H1 (cell line): ENCODE measurements at places on chromosomes 2 and 18. TPM values are rescaled to one million over a fixed set of nuclear protein-coding genes. Genes with fewer than 3 reads are reported as not detected.

The UGT1A9 gene
- not detected in 2 replicates for total RNA-seq

DNA sequence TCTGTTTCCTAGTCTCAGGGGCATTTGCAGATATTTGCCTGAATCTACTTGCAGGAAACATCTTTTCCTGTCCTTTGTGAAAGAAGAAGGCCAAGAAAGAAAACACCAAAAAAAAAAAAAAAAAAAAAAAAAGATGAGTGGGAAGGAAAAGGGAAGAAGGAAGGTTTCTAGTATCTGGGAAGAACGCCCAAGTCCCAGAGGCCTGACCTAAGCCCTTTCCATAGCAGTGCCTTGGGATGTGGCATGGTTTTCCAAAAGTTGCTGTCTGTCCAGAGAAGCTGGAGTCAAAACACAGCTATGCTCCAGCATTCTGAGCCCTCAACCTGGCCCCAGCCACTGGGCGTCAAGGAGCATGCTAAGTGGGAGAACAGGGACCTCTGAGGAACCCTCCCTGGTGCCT is 123.5 kb downstream of the INHBB start:
- no peaks in the 10 kb centered on the region for H3K36me3 ChIP-seq
- H3K27me3 ChIP-seq = peaks cover 66% of the 10 kb centered on the region
- H3K27ac ChIP-seq = no peak overlapping the region
- H3K4me1 ChIP-seq = peaks cover 7% of the 10 kb centered on the region
- DNase-seq = no peak
- H3K4me3 ChIP-seq = no peak overlapping the region

The B3GNT7 gene
- 72.5 and 73.1 TPM in 2 replicates for total RNA-seq

The CFAP53 gene
- total RNA-seq = 0.30 and 0.34 TPM in 2 replicates

GRCh38 chr18:6784046-6784445 is 54.5 kb downstream of the ARHGAP28 start:
- no peaks in the 10 kb centered on the region for H3K27me3 ChIP-seq
- DNase-seq = no peak
- H3K27ac ChIP-seq = no peak overlapping the region
- H3K4me1 ChIP-seq = peaks cover 6% of the 10 kb centered on the region

The INPP5D gene
- 7.1 and 8.6 TPM in 2 replicates for total RNA-seq

GRCh38 chr2:198371921-198372543 is 567.6 kb downstream of the PLCL1 start:
- no peak overlapping the region for H3K4me3 ChIP-seq
- H3K36me3 ChIP-seq = no peaks in the 10 kb centered on the region
- H3K27me3 ChIP-seq = no peaks in the 10 kb centered on the region
- DNase-seq = no peak

- H3K4me1 ChIP-seq = no peaks in the 10 kb centered on the region
- H3K36me3 ChIP-seq = no peaks in the 10 kb centered on the region
- no peak overlapping the region for H3K27ac ChIP-seq
- H3K27me3 ChIP-seq = no peaks in the 10 kb centered on the region
- DNase-seq = no peak
Measured at GRCh38 chr2:64562148-64562784, 38.1 kb downstream of the AFTPH start.

The CDK15 gene
- not detected in 2 replicates for total RNA-seq

DNA sequence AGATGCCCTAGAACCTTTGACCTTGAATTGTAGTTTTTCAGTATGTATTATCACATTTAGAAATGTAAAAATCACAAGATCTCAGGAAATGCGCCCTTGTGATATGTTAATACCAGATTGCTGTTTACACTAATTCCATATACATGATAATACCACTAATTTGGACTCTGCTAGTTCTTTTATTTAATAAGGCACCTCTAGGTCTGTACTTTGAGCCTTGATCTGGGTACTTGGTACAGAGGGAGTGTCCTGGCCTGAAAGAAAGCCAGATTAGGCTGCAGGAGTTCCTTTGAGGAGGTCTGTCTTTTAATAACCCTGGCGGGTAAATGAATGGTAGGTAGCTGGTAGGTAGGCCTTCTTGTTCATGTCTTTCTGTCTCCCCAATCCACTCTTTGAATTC is 26.3 kb downstream of the PLEKHA3 start:
- no peak for DNase-seq
- no peak overlapping the region for H3K27ac ChIP-seq
- H3K27me3 ChIP-seq = no peaks in the 10 kb centered on the region
- H3K4me3 ChIP-seq = no peak overlapping the region
- H3K36me3 ChIP-seq = peaks cover 2% of the 10 kb centered on the region; the same call in 1 of the 2 replicates

The GLB1L gene
- total RNA-seq = 3.2 and 3.7 TPM in 2 replicates

GRCh38 chr2:39583781-39584180 is 81.9 kb upstream of the TMEM178A start:
- no peak overlapping the region for H3K4me3 ChIP-seq
- DNase-seq = no peak
- H3K27me3 ChIP-seq = no peaks in the 10 kb centered on the region
- no peaks in the 10 kb centered on the region for H3K4me1 ChIP-seq
- H3K36me3 ChIP-seq = no peaks in the 10 kb centered on the region

The TCF23 gene
- total RNA-seq = not detected in 2 replicates

DNA sequence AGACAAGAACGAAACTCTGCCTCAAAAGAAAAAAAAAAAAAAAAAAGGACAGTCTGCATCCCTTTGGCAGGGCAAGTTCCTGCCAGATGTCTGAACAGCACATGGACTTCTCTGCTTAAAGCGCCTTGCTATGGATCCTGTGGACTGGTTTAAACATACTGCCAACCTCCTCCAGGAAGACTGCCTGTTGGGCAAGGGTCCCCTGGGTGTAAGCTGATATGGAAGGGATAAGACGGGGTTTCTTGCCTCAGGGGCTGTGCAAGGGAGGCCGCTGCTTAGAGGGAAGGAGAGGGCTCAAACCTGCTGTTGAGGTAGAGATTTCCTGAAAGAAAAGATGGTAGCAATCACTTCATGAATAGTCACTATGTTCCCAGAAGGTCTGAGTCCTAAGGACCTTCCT is 22.2 kb downstream of the SKA1 start:
- H3K4me1 ChIP-seq = peaks cover 26% of the 10 kb centered on the region
- H3K27me3 ChIP-seq = peaks cover 9% of the 10 kb centered on the region; the same call in 1 of the 2 replicates
- H3K4me3 ChIP-seq = no peak overlapping the region
- no peak overlapping the region for H3K27ac ChIP-seq

DNA sequence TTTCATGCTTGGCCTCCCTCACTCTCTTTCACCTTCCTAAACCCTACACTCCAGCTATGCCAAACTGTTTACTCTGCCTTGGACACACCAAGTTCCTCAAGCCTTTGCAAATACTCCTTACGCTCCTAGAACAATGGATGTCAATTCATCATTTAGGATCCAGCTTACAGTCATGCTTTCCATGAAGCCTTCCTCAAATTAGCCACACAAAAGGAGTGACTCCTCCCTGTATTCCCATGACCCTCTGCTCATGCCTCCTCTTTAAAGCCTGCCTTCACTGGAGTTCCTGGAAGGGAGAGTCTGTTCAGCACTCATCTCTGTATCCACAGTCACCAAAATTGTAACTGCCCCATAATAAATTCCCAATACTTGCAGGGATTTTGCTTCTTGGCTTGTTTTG is 721 bp upstream of the EHD3 start:
- H3K4me1 ChIP-seq = peaks cover 4% of the 10 kb centered on the region
- H3K36me3 ChIP-seq = no peaks in the 10 kb centered on the region
- no peak overlapping the region for H3K4me3 ChIP-seq
- peaks cover 6% of the 10 kb centered on the region; the same call in 1 of the 2 replicates for H3K27me3 ChIP-seq

DNA sequence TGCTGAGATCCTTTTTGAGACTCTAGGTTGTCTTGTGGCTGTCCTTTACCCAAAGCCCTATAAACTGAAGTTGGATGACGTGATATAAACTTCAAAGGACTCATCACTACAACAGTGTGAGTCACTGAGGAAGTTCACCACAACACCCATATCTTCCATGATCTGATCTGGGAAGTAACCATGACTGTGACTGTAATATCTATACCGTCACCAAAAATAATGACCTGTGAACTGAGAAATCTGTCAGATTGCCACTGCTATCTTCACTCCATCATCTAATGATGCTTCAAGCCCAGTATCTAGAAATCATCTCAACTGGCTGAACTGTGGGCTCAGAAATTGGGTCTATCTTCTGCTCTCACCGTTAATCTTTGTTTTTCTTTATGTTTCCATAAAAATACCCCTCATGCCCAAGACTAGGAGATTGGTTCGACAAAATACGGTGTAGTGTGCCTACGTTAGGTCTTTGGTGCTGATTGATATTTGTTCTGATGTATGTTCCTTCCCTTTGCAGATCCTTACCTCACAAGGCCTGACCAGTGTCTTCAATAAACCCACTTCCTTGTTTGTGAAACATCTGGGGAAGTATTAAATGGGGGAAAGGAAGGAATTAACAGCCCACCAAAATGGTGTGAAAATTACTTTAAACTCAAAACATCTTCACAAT is 78.2 kb downstream of the MYL12B start:
- H3K4me1 ChIP-seq = no peaks in the 10 kb centered on the region
- DNase-seq = no peak
- no peaks in the 10 kb centered on the region for H3K27me3 ChIP-seq
- no peak overlapping the region for H3K4me3 ChIP-seq
- H3K36me3 ChIP-seq = no peaks in the 10 kb centered on the region

DNA sequence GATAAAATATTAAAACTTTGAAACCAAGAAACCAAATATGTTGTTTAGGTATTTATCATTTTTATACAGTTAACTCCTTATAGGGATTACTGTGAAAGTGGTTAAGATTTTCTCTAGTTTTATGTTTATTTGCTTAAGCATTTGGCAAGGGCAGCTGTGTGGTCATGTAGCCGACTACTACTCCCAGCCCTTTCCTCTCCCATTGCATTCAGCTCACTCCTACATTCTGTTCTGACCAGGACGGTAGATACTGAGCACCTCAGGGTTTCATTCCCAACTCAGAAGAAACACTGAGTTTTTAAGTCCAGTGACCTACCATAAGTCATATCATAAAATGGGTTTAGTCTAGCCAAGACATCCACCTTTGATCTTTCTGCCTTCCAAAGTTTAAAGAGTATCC is 19.8 kb downstream of the FZD5 start:
- H3K4me3 ChIP-seq = no peak overlapping the region
- no peaks in the 10 kb centered on the region for H3K36me3 ChIP-seq
- H3K27me3 ChIP-seq = no peaks in the 10 kb centered on the region
- H3K4me1 ChIP-seq = no peaks in the 10 kb centered on the region
- DNase-seq = no peak
- no peak overlapping the region for H3K27ac ChIP-seq

- no peak overlapping the region for H3K4me3 ChIP-seq
- no peaks in the 10 kb centered on the region for H3K27me3 ChIP-seq
- DNase-seq = no peak
- H3K36me3 ChIP-seq = no peaks in the 10 kb centered on the region
- H3K27ac ChIP-seq = no peak overlapping the region
Measured at GRCh38 chr2:183060571-183061231, 17.8 kb upstream of the DUSP19 start.

GRCh38 chr2:166284359-166284758 is 91.4 kb downstream of the SCN9A start:
- no peaks in the 10 kb centered on the region for H3K36me3 ChIP-seq
- H3K4me3 ChIP-seq = no peak overlapping the region
- H3K4me1 ChIP-seq = no peaks in the 10 kb centered on the region
- H3K27ac ChIP-seq = no peak overlapping the region
- no peak for DNase-seq
- no peaks in the 10 kb centered on the region for H3K27me3 ChIP-seq
